ENCODE measurements at places on chromosomes 5 and 9.

GRCh38 chr9:131982671-131983239, 96.9 kb downstream of the MED27 start:
- DNase-seq, result no peak

GRCh38 chr5:127673117-127673800, 24.4 kb downstream of the CTXN3 start:
- peak; percentile 33 for DNase-seq

GRCh38 chr9:123335193-123335985, 20.6 kb upstream of the CRB2 start:
- DNase-seq, result peak; percentile 55

DNA sequence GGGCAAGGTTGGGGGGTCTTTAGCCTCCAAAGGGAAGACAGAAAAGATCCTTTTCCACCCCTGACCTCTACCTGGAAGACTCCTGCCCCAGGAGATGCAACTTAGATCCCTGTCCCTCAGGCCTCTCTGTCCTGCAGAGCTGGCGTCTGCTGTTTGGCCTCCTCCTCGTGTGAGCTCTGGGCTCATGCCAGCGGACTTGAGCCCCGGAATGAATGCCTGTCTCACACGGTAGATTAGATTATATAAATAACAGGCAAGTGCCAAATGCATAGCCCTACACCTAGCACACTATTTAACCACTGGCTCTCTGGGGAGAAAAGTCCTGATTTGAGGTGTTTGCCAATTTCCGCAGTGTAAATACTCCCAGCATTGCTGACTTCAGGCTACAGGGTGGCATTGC, 1.4 kb upstream of the WNK2 start:
- no peak for DNase-seq

GRCh38 chr9:74960561-74960960, 7.8 kb upstream of the C9orf40 start:
- DNase-seq, result peak; percentile 79

- no peak for DNase-seq
These were observed 145.1 kb upstream of the IRX2 start for GRCh38 chr5:2896371-2897275.

- no peak for DNase-seq
These were observed 56.1 kb upstream of the ZNF300 start for GRCh38 chr5:150960791-150961396.

- no peak for DNase-seq
These were observed 105.9 kb downstream of the RFX3 start for GRCh38 chr9:3419893-3420292.

GRCh38 chr5:142254431-142254830, 70.4 kb downstream of the SPRY4 start:
- DNase-seq, result peak; percentile 46

- DNase-seq, result no peak
These were observed 139.3 kb upstream of the FBXL17 start for GRCh38 chr5:108521011-108521700.

DNA sequence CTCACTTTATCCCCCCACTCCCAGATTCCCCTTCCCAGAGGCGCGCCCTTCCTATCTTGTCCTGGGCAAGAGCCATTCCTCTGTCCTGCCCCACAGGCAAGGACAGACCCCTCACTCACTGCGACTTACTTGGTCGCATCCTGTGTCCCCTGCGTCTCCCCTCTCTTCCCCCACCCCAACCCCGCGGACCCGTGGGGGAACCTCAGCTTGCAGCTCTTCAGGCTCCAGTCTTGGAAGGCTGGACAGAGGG, 542 bp downstream of the GGTA1 start:
- DNase-seq, result no peak

DNA sequence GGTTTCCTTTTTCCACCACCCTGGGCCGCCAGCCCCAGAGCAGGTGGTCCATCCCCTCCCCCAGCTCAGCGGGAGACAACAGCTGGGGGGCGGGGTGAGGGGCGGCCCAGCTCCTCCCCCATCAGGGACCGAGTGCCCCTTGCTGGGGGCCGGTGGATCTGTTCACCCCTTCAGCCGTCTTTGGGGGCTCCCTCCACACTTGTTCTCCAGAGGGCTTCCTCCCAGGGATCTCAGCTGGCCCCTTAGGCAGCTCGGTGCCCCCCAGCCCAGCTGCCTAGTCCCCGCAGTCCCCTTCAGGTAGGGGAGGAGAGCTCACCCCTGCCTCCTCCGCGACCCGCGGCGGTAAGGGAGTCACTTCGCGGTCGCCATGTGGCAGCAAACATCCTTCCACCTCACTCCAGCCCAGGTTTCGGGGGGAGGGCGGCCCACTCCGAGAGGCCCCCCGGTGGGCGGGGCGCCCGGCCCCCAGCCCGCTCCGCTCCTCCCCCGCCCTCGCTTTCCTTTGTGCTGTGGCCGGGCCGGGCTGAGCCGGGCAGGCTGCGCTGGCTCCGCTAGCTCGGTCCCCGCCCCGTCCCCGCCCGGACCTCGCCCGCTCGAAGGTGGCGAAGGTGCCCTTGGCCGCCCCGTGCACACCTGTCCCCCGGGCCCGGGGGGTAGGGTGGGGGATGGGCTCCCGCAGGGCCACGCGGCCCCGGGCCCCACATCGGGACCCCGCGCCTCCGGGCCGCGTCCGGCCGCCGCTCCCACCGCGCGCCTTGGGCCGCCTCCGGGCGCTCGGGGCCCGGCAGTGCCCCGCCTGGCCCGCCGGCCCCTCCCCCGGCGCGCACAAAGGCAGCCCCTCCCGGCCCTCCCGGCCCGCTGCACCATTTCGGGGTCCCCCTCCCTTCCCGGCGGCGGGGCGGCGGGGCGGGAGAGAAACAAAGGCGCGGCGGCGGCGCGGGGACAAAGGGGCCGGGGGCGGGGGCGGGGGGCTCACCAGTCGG, 683 bp downstream of the DBN1 start:
- DNase-seq, result no peak

DNA sequence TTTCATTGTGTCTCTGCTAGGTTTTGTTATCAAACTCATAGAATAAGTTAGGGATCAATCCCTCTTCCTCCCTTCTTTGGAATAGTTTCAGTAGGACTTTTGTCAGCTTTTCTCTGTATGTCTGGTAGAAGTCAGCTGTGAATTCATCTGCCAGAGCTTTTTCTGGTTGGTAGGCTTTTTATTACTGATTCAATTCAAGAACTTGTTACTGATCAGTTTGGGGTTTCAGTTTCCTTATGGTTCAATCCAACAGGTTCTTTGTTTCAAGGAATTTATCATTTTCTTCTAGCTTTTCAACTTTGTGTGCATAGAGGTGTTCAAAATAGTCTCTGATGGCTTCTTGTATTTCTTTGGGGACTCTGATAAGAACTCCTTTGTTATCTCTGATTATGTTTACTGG, 221.7 kb downstream of the FGF10 start:
- DNase-seq, result no peak

- DNase-seq, result no peak
These were observed 5.9 kb upstream of the CSF1R start for GRCh38 chr5:150092159-150092787.

DNA sequence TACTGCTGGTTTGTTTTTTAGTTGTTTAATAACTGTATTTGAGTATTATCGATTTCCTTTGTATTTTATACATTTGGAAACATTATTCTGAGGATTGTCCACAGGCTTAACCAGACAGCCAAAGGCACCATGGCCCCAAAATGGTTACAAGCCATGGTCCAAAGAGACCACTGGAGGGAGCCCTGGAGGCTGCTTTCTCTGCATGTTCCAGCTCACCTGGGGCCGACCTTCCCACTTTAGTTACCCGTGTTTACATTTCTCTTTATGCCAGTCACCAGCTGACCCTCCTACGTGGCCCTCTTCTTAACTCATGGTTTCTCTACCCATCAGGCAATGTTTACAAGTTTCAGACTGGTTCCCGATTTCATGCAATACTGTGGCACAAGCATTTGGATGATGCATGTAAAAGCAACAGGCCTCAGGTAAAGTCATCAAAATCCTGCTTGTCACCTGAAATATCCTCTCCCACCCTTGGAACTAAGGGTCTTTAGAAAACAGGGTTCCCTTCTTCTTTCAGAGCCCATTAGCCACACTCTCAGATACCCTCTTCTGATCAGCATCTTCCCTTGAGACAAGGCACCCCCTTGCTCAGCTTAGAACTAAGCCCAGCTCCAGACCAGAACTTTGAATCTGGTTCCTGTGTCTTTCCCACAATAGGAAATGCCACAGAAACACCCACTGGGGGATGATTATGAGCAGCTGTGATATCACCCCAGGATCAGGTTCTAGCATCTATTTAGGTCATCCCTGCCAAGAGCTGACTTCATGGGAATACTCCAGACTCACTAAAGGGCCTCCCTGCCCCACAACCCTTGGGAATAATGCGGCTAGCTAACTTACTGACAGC, 49.9 kb upstream of the GARNL3 start:
- peak; percentile 53 for DNase-seq

All from fibroblast of gingiva (primary cell).